ENCODE measurements at places on chromosomes 16 and 17. TPM values are rescaled to one million over a fixed set of nuclear protein-coding genes. Genes with fewer than 3 reads are reported as not detected.

- no peak for DNase-seq
These were observed 3.6 kb downstream of the TRAP1 start for GRCh38 chr16:3713587-3714242.

Gene CDRT15L2
- not detected for total RNA-seq

GRCh38 chr17:73592079-73592415 is 52.2 kb downstream of the SDK2 start:
- DNase-seq, result no peak

DNA sequence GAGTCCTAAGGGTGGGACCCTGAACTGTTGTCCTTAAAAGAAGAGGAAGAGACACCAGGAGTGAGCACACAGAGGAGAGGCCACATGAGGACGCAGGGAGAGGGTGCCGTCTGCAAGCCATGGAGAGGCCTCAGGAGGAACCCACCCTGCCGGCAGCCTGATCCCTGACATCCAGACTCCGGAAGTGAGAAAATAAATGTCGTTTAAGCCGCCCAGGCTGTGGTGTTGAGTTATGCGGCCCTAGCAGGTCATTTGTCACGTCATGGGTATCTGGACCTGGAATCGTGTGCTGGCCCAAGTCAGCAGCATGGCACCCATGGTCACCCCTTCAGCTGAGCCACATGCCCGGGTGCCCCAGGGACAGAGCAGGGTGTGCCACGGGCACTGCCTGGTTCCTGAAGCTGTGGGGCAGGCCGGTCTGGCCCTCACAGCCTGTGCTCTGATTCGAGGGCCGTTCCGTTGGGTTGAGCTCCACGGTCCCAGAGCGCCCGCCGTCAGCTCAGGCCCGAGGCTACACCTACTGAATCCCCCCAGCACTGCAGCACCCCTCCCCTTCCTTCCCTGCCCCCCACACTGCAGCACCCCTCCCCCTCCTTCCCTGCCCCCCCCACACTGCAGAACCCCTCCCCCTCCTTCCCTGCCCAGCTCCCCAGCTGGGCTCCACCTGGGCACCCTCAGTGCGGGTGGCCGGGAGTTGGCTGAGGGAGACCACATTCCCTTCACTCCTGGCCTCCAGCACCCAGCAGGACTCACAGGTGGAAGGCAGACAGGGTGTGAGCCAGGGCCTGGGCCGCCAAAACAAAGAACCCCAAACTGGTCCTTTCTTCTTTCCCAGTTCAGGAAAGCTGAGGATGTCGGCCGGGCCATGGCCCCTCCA is 2.7 kb upstream of the CCDC57 start:
- no peak for DNase-seq

Gene DLX3
- total RNA-seq, result 0.13 TPM

All from HT1080 (cell line).